A673 (cell line): ENCODE measurements at places on chromosomes 5 and 9. TPM values are rescaled to one million over a fixed set of nuclear protein-coding genes. Genes with fewer than 3 reads are reported as not detected.

DNA sequence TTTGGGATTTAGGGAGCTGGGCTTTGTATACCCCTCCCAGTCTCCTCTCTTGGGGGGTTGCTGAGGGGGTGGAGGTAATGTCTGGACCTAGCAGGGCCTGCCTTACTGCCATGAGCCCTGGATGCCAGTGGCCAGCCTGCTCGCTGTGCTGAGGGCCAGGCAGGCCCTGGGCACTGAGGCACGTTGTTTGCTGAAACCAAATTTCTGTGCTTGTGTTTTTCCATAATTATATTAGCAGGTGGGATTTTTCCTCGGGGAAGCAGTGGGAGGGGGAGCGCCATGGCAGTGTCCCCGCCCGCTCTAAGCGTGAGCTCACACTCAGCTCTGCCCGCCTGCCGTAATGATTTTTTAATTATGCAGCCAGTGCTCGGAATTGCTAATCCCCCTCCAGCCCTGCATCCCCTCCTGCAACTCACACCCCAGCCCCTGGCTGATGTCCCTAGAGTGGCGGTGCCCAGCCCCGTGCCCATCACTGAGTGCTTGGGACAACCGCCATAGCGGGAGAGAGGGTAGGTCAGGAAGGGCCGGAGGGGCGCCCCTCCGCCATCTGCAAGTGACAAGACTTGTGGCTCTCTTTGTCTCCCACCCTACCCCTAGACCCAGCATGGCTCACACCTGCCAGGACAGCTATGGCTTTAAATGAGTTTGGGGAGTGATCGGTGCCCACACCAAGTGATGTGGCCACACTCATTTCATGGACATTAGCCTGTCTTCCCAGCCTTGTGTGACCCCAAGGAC lies 20.9 kb downstream of the CXXC5 start:
- no peak for DNase-seq

The CRHBP gene
- not detected in 2 replicates for total RNA-seq

- DNase-seq = no peak
Measured at GRCh38 chr5:170761048-170761707, 22.3 kb upstream of the GABRP start.

The CDC25C gene
- total RNA-seq = 22.3 and 25.6 TPM in 2 replicates

- DNase-seq = no peak
Measured at GRCh38 chr5:137609127-137609526, 110.0 kb upstream of the SPOCK1 start.
